ENCODE measurements at places on chromosomes 6 and 20.

GRCh38 chr6:90162648-90163387, 133.8 kb downstream of the BACH2 start:
- DNase-seq: no peak

DNA sequence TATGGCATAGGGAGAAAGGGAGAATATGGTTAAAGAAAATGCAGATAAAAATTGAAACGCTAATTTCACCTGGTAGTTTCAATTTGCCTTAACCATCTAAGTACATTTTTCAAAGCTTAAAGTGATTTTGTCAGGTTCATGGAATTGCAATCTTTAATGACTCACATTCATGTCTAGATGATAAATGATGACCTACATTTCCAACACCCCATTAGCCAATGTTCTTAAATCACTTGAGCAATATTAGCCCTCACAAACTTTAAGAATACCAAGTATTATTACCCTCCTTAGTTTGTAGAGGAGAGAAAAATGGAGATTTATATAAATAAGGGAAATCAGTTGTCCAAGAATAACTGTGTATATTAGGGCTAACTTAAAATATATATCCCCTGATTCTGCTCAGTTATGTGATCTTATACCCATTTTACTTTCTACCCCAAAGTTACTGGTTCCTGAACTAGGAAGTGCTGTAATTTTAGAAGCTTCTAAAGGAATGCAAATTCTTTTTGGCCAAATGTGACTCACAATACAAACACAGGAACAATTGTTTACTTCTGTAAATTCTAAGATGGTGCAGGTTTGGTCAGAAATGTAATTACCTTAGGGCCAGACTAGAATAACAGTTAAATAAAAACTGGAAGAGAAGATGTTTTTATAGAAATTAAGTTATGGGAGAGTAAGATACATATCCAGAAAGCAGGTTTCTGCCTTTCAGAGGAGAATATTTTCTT, 34.5 kb downstream of the TPBG start:
- no peak for DNase-seq

GRCh38 chr20:10857352-10858070, 183.7 kb upstream of the JAG1 start:
- peak; percentile 35 for DNase-seq

DNA sequence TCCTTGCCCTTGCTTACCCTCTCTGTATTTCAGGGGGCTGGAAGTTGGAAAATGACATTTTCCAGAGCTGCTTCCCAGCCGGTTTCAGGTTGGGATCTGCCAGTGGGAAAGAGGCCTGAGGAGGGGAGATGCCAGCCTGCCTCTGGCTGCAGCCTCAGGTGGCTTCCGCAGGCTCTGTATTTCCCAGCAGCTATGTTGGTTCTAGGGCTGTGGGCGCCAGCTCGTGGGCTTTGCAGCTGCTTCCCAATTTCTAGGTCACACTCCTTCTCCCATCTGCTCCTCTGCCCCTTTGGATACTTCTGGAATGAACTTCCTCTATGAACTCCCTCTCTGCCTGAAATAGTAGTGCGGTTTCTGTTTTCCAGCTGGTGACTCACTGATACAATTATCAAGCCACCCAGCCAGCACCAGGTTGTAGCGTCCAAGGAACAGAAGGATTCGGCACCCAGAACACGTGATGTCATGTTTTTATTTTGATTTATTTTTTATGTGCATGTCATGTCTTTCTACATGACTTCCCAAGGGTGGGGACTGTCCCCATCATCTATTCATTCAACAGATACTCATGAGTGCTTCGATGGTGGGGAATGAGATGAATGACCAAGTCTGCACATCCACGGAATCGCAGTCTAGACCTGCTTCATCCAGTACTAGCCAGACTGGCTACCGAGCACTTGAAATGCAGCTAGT, 38.0 kb downstream of the TGM2 start:
- DNase-seq: no peak

DNA sequence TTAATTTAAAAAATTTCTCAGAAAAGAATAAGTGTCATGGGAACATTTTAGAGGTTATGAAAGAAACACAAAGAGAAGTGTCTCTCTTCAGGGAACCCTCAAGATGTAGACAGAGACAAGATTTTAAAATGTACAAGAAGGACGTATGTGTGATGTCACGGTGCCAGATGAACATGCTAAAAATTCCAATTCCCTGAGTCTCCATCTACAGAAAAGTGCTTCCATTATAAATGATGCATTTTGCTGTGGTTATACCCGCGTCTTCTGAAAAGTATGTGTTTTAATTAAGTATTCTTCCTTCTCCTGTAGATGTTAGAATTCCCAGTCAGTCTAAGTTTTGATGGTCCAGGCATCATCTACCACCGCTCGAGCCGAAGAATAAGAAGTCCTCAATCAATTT, 489.1 kb downstream of the PREX1 start:
- no peak for DNase-seq

DNA sequence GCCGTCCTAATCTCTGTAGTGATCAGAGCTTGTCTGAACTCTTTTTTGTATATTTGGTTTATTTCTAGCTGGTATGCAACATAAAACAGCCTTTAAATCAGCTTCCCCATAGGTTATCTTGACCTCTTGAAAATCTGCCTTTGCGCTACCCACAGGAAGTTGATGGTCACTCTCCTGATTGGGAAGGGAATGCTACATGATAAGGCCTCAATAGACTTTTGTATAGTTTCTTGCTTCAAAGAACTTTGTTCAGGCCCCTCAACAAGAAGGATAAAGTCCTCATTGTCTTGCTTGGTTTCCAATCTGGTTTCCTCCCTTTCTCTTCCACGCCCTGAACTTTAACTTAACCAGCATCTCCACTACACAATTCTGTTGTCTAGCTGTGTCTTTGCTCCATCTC, 95.4 kb upstream of the TENT5A start:
- DNase-seq: no peak

DNA sequence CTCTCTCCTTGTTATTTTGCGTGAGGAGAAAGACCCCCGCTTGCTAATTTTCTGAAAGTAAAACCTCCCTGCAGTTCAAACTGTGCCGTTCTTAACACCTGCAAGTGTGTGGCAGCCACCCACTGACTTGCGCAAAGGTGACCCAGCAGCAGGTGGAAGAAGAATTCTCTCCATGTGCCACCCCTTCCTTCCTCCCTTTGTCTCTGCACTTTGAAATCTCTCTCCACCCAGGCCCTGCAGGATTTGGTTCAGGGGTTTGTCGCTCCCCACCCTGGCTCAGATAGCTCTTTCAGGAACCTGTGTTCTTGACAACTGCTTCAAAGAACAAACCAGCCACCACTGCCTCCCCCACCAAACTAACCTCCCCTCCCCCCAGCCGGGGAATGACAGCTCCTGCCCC, 41.4 kb downstream of the ZNF831 start:
- DNase-seq: no peak

DNA sequence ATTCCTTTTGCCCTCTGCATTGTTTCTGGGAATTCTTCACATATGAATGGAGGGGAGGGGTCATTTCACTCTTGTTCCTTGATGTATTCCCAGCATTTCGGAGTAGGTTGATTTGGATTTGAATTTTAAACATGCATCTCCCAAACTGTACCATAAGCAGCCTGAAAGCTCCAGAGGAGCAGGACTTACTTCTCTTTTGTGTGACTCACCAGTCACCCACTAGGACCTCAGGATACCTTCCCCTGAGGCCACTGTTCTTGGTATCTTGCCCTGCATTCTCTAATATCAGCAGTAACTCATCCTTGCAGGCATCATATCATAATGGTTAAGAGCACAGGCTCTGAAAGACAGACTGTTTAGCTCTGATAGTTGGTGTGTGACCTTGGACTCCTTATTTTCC, 703 bp downstream of the MRPL2 start:
- no peak for DNase-seq

GRCh38 chr20:11542645-11543044, 375.0 kb upstream of the BTBD3 start:
- no peak for DNase-seq

- DNase-seq: no peak
Observed at GRCh38 chr6:146028252-146028795, 538 bp upstream of the GRM1 start.

DNA sequence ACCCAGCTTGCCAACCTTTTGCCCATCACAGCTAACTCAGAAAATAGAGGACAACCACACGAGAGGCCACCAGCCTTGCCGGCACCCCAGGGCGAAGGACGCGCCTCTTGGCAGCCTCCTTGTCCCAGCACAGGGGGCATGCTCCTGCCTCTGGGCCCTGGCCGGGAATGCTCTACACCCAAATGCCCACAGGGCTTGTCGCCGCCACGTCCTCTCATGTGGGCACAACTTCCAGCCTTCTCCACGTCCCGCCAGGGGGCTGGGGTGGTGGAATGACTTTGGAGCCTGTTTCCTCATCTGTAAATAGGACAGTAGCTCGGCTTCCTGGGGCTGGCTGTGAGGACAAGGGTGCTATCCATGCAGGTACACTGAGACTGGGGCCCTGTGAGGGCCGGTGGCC, 152.4 kb upstream of the MLN start:
- no peak for DNase-seq

GRCh38 chr6:170102038-170102437, 188.8 kb downstream of the DLL1 start:
- DNase-seq: peak; percentile 7

DNA sequence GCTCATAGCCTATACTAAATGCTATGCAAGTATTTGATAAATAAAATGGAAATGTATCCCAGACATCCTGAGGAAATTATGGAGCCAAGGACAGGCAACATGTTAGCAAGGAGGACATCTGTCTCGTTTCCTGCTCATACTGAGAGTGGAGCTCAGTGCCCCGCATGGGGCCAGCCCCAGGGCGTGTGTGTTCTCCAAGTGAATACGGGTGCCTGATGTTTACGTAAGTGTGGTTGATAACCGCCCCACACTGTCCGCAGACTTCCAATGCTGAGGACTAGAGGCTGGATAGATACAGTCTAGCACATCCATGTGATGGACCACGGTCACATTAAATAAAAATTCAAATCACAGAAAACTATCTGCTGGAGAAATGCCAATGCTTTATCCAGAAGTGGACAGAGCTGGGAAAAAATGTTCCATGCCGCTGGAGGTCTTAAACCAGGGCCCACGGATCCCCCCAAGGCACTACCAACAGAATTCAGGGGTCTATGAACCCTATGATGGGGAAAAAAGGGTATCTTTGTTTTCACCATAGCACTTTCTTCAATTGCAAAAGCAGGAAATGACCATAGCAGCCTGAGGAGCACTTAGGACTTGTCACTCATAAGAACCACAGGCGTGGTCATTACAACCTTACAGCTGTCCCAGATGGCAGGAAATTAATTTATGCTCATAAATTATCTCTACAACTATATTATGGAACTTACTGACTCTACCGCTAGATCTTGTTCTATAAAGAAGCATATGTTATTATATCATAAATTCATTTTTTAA, 24.9 kb downstream of the TGM2 start:
- DNase-seq: no peak

GRCh38 chr6:124297507-124297906, 493.8 kb downstream of the NKAIN2 start:
- DNase-seq: no peak

DNA sequence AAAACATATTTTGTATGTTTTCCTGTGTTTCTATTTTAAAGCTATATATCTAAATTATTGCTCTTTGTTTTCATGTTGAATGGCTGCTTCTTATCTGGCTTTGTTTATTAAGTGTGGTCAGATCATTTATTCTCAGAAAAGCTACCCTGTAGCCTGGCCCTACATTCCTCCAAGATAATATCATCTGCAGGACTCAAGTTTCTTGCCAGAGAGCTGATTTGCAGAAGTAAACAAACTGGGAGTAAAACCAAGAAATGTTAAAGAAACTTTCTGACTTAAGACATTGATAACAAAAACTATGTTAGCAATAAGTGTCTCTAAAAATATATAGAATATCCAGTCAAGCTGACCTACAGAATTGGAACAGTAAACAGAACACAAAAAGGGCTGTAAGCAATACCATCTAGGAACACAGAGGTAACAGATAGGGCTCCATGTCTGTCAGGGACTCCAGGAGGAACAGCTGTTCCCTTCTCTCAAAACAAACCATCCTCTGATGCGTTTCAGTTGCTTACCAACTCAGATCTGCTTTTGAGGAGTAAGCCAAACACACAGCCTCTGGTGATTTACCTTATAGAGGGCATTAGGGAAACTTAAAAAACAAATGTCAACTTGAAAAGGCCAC, 17.5 kb upstream of the CEP85L start:
- DNase-seq: no peak

- DNase-seq: no peak
Observed at GRCh38 chr6:89950879-89951391, 56.7 kb downstream of the GJA10 start.

Measured in CD4-positive, alpha-beta T cell treated with Interleukin-4 for 1 hour (primary cell).